Activated CD8-positive, alpha-beta memory T cell treated with anti-CD3 and anti-CD28 coated beads, Interleukin-2, amount 50 U/mL, for 4 hours (primary cell): ENCODE measurements at places on chromosomes 7 and 10.

DNA sequence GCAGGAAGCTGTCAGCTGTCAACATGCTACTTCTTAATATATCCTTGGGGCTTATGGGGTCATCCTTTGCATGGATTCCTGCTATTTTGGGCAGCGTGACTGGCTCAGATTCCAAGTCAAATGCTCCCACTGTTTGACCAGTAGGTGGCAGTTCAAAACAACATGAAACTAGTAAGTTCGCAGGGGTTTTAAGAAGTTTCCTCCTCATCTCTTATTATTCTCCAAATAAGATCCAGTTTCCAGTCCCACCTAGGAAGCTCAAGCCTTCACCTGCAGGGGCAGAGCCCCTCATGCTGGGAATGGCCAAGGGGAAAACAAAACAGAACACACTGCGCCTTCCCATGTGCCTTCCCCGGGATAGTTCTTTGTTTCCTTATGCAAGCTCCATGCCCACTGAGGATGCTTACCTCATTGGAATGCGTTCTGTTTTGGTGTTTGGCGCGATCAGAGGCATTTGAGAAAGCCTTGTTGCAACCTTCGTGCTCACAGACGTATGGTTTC is 259.8 kb downstream of the GLI3 start:
- no peak for DNase-seq

DNA sequence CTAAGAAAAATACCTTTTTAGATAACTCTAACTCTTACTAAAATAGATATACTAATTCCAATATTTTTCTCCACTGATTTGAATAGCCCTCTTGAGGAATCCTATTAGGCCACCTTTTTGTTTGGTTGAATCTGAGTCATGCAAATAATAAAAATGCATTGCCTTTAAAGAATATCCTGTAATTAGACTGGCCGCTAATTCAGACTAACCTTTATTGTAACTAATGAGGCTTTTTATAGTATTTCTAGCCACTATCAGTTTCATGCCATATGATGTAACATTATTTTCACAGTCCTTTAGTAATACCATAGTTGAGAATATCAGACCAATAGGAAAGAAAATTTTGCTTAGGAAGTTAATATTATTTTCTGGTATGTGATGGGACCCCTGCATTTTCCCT is 90.1 kb downstream of the CREB5 start:
- no peak for DNase-seq

- no peak for DNase-seq
Measured at GRCh38 chr10:97571622-97572021, 957 bp upstream of the ANKRD2 start.

DNA sequence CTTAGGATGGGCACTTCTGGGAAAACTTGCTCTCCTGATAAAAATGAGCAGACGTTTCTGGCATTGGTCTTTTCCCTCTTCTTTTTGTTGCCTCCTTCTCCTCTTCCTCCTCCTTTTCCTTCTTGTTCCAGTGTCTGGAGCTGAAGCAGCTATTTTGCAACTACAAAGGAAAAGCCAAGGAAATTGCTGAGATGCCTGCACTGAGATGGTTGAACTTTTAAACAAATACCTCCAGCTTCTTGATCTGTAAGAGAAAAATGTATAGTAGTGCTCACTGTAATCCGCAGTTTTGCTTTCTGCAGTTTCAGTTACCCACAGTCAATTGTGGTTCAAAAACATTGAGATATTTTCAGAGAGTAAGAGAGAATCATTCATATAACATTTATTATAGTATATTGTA is 7.5 kb upstream of the SND1 start:
- no peak for DNase-seq

GRCh38 chr10:97338041-97338440 is 3.5 kb upstream of the FRAT2 start:
- no peak for DNase-seq

GRCh38 chr7:122055073-122055472 is 89.0 kb downstream of the AASS start:
- no peak for DNase-seq

DNA sequence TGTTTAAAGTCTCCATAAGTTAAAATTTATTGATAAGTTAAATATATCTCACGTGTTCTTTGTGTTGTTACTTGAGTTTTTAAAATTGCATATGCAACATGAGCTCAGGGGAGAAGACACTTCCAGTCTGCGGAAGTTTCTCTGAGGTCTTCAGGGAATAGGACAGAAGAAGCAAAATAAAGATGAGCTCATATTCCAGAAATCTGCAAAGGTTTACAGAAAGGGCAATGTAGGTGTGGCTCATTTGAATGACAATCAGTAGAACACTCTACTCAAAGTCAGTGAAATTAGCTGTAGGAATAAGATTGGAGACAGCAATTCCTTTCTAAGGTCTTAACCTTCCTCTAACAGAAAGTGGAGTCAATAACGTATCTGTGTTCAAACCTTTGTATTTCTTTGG is 53.7 kb downstream of the CACNA2D1 start:
- DNase-seq = no peak

GRCh38 chr10:73591935-73592699 is 975 bp upstream of the USP54 start:
- no peak for DNase-seq

GRCh38 chr10:72321248-72322029 is 33.3 kb downstream of the DNAJB12 start:
- no peak for DNase-seq

DNA sequence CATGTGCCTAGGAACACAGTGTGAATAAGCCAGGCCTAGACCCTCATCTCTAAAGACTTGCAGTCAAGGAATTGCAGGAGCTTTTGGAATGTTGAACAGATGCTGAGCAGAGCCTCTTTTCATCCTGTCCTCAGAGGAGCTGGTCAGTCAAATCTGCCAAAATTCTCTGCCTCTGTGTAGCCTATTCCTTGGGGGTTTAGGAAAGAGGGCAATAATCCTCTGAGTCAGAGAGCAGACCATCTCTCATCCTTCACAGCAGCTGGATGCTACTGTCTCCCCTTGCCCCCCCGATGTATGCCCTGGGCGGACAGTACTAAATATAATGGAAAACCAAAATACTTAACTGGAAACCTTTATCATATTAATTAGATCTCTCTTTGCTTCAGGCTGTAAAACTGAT is 52.6 kb downstream of the BICC1 start:
- no peak for DNase-seq

DNA sequence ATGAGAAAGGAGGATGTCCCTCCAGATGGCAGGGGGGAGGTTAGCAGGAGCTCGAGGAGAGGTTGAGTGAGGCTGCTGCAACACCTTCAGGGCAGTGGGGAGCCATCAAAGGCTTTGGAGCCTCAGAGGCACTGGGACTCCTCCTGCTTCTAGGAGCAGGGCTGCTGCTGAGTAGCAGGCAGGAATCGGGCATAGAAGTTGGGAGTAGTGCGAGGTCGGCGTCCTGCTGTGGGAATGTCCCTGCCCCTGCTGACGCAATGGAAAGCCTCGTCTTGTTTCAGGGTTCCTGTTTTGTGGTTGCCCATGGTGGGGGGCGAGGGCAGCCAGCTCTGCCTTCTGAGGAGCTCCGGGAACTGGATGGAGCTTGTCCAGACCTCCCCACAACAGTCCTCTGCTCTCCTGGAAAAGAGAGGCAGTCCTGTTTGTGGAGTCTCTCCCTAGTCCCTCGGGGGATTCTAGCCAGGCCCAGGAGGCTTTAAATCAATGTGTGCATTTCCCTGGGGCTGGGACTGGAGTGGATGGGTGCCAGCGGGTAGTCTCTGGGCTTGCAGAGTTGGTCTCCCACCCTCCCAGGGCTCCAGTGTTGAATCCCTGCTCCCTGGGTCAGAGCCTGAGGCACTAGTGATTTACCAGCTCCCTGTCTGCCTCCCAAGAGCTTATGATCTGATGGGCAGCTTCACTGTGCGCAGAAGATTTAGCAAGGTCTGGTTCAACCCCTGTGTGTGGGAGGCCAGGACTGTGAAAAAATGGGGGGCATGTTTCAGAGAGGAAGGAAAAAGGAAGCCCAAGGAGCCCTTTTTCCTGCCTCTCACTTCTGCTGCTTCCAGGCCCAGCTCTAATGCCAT is 98.7 kb upstream of the PPIF start:
- DNase-seq = no peak

- no peak for DNase-seq
Measured at GRCh38 chr10:131553121-131553520, 241.6 kb upstream of the TCERG1L start.

GRCh38 chr10:103612462-103613365 is 119.2 kb downstream of the NEURL1 start:
- no peak for DNase-seq

- DNase-seq = no peak
Measured at GRCh38 chr10:28391283-28391682, 88.4 kb upstream of the MPP7 start.

GRCh38 chr10:1242975-1243374 is 186.8 kb downstream of the WDR37 start:
- DNase-seq = no peak

GRCh38 chr7:122676466-122676865 is 22.5 kb downstream of the RNF133 start:
- DNase-seq = no peak
